ENCODE measurements at places on chromosomes 1 and 21.

GRCh38 chr21:45448810-45449657 lies 44.1 kb downstream of the COL18A1 start:
- DNase-seq = no peak

GRCh38 chr1:229094476-229095311 lies 176.2 kb upstream of the RAB4A start:
- peak; percentile 44 for DNase-seq

DNA sequence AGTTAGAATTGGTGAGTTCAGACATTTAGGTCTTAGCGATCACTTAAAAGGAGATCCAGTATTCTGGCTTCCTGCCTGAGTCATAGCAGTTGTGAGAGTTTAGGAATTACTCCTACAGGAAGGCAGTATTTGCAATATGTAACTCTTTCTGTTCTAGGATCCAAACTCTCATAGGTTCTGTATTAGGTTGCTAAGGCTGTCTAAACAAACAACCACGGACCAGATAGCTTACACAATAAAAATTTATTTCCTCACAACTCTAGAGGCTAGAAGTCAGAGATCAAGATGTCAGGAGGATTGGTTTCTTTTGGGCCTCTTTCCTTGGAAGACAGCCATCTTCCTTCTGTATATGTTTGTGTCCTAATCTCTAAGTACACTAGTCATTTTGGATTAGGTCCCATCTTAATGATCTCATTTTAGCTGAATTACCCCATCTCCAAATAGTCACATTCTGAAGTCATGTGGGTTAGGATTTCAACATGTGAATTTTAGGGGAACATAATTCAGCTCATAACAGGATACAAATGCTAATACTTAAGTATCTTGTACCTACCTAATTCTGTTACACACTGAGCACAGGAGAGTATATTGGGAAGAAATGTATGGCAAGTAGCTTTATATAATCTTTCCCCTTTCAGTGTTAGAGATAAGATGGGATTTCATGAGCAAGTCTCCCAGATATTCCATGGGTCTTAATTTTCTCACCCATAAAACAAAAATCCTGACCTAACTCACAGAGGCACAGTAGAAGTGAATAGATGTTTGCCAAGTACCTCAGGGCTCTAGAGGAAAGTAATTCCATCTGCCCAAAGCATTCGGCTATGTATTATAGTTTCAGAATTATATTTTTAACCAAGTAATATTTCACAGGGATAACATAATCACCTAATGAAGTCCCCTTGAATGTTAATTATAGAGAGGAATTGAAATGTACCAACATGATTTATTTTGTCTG lies 144.4 kb downstream of the PTBP2 start:
- DNase-seq = peak; percentile 93

DNA sequence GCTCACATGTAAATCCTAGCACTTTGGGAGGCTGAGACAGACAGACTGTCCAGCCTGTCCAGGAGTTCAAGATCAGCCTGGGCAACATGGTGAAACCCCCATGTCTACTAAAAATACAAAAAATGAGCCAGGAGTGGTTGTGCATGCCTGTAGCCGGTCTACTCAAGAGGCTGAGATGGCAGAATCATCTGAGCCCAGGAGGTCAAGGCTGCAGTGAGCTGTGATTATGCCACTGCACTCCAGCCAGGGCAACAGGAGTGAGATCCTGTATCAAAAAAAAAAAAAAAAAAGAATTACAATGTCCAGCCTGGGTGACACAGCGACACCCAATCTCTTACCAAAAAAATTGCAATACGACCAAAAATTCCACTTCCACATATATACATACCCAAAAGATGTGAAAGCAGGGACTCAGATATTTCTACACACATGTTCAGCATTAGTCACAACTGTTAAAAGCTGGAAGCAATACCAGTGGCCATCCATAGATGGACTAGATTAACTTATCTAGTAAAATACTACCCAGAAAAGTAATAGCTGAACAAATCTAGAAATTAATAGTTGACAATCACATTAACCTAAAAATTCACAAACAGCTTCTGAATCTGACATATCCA lies 49.2 kb downstream of the ASH1L start:
- peak; percentile 53 for DNase-seq

- DNase-seq = no peak
Measured at GRCh38 chr1:149884433-149885338, 14.7 kb upstream of the BOLA1 start.

DNA sequence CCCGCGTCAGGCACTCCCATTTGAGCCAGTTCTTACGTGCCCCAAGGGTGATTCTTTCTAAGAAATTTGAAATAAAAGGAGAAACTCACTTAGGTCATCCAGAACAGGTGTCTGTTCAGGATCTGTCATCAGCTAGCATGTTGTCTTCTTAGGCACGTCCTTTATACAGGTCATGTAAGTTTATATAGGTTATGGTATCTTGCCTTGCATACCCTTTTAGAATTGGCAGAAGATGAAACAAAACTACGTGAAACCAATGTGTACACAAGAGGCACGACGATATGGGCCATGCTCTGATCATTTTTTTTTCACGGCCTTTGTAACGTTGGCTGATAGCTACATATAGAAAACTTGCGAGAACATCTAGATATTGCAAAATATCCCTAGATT lies 579 bp upstream of the GTF2B start:
- no peak for DNase-seq

DNA sequence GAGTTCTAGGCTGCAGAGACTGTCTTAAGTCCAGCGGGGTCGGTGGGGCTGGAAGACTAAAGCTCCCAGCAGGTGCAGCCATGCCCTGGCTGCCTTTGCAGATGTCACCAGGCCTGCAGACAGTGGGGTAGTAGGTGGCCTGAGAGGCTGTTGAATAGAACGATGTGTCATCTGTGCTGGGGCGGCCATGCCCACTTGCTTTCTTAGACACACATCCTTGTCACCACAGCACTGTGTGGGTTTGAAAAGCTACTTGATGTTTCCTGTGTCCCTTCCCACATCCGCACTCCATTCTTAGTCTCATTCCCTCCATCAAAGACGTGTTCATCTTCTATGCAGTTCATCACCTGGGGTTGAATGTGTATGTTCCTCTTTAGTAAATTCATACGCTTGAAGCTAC lies 184.5 kb upstream of the TMEM51 start:
- DNase-seq = no peak

- DNase-seq = no peak
Measured at GRCh38 chr1:115768549-115768948, at the start of gene CASQ2. TSS of gene CASQ2 (minus strand) at chr1:115768714. CDS start at chr1:115768541, 173 bp downstream.

GRCh38 chr1:21564521-21565095 lies 55.4 kb downstream of the ALPL start:
- no peak for DNase-seq

GRCh38 chr1:89724369-89725010 lies 91.6 kb downstream of the LRRC8C start:
- no peak for DNase-seq

GRCh38 chr1:2499986-2500596 lies 24.0 kb downstream of the PLCH2 start:
- no peak for DNase-seq
